Stimulated activated naive B cell treated with anti-CD40 and anti-IgM and Interleukin-4, amounts not matched to agents 10 μg/mL and 1 μg/mL and 100 μg/mL, for 72 hours (primary cell): ENCODE measurements at places on chromosomes 2 and 18.
A peak's percentile ranks its signal among the peaks of the same experiment; 100 is the strongest.

- peaks cover 41% of the 10 kb centered on the region for H3K36me3 ChIP-seq
- H3K27ac ChIP-seq, result peak overlapping the region; percentile 31
- no peak for DNase-seq
- H3K4me1 ChIP-seq, result peaks cover 7% of the 10 kb centered on the region
Observed at GRCh38 chr2:10795508-10796046, 17.0 kb downstream of the PDIA6 start.

DNA sequence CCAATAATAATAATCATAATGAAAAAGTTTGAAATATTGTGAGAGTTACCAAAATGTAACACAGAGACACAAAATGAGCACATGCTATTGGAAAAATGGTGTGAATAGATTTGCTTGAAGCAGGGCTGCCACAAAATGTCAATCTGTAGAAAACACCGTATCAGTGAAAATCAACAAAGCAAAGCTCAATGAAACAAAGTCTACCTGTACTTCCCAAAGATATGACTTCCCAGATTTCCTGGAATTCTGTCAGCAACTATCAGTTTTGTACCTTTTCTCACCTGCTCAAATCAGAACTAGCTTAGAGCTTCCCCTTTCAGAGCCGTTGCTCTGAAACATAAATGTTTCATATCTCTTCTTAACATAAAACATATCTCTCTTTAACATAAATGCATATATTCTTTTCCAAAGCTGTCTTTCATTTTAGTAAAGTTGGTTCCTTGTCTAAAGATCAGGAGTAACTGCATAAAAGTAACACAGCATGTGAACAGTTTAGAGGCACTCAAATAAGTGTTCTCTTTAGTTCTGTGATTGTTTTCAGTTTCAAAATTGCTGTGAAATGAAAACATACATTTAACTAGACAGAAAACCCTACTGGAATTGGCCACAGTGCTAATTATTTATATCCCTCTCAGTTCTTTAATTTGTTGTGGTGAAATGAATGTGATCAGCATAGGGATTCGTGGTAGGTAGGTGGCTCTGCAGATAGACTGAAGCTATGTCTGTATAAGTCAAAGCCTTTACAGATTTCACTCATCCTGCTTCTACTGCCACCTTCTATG, 262.5 kb downstream of the KCNJ3 start:
- no peak overlapping the region for H3K4me3 ChIP-seq
- H3K4me1 ChIP-seq, result no peaks in the 10 kb centered on the region
- no peaks in the 10 kb centered on the region for H3K27me3 ChIP-seq
- no peak overlapping the region for H3K27ac ChIP-seq
- no peak for DNase-seq

DNA sequence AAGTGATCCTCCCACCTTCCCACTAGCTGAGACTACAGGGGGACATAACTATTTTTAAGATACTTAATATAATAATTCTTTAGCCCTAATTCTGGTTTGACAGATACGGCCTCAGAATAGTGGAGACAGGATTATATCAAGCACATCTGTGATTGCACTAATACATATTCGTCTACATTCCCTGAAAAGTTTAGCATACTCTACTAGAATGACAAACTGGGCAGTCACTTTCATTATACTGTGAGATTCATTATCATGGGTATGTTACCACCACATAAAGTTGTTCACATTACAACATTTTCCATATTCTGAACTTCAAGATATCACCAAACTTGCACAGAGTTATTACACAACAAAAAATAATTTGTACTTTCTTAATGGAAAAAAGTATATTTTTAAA, 11.0 kb downstream of the FAM210A start:
- DNase-seq, result no peak
- H3K36me3 ChIP-seq, result peaks cover 36% of the 10 kb centered on the region
- no peak overlapping the region for H3K27ac ChIP-seq
- H3K4me3 ChIP-seq, result no peak overlapping the region
- peaks cover 17% of the 10 kb centered on the region for H3K4me1 ChIP-seq

DNA sequence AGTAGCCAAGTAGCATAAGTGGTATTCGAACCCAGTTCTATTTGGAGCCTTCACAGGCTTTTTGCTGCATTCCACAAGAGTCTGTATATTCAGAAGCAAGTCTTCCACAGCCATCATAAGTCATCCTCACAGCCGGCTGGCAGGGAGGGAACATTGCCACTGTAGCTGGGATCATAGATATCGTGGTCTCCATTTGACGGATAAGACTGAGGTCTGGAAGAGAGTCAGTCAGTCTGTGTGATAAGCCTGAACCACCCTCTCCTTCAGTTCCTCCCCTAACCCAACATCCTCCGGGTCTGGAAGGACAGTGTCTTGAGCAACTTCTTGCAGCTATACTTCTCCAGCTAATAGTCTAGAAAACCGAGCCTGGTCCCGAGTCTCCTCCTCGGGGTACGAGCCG, 17.0 kb upstream of the C1QL2 start:
- no peaks in the 10 kb centered on the region for H3K27me3 ChIP-seq
- no peak overlapping the region for H3K4me3 ChIP-seq
- DNase-seq, result no peak
- H3K27ac ChIP-seq, result no peak overlapping the region
- no peaks in the 10 kb centered on the region for H3K4me1 ChIP-seq
- no peaks in the 10 kb centered on the region for H3K36me3 ChIP-seq

DNA sequence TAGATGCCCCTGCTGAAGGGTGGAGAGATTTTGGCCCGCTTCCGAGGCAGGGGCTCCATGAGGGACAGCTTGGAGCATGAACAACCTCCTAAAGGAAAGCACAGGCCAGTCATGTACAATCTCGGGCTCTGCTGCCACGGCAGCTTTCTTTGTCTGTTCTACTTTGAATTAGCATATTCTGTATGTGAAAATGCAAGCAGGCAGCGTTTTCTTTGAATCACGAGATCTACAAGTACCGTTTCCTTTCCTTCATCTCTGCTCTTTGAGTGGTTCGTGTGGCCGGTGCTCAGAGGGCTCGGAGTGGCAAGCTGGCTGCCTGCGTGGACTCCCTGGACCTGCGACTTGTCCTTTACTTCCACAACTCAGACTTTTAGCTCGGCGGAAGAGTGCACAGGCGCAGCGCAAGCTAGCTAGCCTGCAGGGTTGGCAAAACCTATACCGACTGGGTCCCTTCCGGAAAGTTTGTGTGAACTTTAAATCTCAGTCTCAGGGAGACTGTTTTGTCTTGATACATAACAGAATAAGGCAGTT, 6.9 kb downstream of the TWIST2 start:
- no peaks in the 10 kb centered on the region for H3K4me1 ChIP-seq
- H3K4me3 ChIP-seq, result no peak overlapping the region
- H3K27ac ChIP-seq, result no peak overlapping the region
- DNase-seq, result no peak
- H3K27me3 ChIP-seq, result peaks cover 10% of the 10 kb centered on the region
- no peaks in the 10 kb centered on the region for H3K36me3 ChIP-seq

DNA sequence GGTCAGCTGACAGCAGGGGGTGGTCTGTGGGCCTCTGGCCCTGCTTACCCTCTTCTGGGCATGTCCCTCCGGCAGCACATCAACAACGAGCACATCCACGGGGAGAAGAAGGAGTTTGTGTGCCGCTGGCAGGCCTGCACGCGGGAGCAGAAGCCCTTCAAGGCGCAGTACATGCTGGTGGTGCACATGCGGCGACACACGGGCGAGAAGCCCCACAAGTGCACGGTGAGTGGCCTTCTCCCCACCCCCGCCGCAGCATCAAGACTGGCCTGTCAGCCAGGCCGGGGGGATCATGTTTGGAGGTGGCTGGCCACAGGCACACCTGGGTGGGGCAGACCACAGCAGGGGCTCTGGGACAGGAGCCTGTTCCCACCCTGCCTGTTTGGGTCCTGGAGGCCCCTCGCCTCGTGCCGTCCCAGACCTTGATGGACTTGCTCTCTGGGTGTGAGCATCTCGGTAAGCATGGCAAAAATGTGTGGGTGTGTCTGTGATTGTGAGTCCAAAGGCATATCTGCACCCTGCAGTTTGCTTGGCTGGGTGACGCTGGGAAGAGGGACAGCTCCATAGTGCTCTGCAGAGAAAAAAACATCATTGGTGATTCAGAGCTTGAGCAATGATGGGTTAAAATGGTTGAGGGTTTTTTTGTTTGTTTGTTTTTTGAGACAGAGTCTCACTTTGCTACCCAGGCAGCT, 242.8 kb downstream of the GLI2 start:
- no peaks in the 10 kb centered on the region for H3K27me3 ChIP-seq
- no peaks in the 10 kb centered on the region for H3K36me3 ChIP-seq
- no peak overlapping the region for H3K4me3 ChIP-seq
- DNase-seq, result no peak
- no peaks in the 10 kb centered on the region for H3K4me1 ChIP-seq

DNA sequence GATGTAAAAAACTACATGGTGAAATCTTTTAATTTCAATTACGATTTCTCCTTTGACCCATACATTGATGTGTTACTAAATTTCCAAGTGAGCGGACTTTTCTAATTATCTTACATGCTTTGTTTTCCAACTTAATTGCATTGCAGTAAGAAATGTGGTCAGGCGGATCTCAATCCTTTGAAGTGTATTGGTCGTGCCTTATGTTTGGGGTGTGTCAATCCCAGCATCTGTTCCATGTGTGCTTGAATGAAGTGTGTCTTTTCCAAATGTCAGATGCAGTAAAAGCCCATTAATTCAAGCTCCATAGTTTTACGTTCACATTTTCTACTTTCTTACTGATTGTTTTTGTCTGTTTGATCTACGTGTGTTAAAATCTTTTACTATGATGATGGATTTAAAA, 113.1 kb downstream of the UXS1 start:
- no peak overlapping the region for H3K27ac ChIP-seq
- no peaks in the 10 kb centered on the region for H3K36me3 ChIP-seq
- no peak for DNase-seq
- peaks cover 6% of the 10 kb centered on the region for H3K4me1 ChIP-seq
- H3K27me3 ChIP-seq, result no peaks in the 10 kb centered on the region

DNA sequence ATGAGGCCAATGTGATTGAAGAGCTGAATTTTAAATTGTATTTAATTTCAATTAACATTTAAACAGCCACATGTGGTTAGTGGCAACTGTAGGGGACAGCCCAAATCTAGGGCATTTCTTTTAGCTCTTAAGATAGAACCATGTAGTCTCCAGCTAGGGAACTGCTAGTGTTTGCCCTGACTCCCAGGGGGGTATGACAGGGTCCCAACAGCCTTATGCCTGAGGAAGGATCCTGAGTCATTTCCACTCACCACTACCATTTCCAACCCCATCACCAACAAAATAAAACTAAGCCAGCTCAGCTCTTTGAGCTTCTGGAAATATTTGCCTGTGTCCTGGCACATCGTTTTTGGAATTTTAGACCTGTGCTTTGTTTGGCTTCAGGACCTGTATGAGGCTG, 13.7 kb upstream of the GMCL1 start:
- H3K27me3 ChIP-seq, result no peaks in the 10 kb centered on the region
- no peak for DNase-seq
- no peak overlapping the region for H3K27ac ChIP-seq
- H3K4me1 ChIP-seq, result no peaks in the 10 kb centered on the region
- no peak overlapping the region for H3K4me3 ChIP-seq

- no peak for DNase-seq
- H3K4me3 ChIP-seq, result no peak overlapping the region
- H3K27ac ChIP-seq, result no peak overlapping the region
- peaks cover 2% of the 10 kb centered on the region for H3K4me1 ChIP-seq
- no peaks in the 10 kb centered on the region for H3K27me3 ChIP-seq
- no peaks in the 10 kb centered on the region for H3K36me3 ChIP-seq
Observed at GRCh38 chr18:26706911-26707351, 158.6 kb downstream of the AQP4 start.

DNA sequence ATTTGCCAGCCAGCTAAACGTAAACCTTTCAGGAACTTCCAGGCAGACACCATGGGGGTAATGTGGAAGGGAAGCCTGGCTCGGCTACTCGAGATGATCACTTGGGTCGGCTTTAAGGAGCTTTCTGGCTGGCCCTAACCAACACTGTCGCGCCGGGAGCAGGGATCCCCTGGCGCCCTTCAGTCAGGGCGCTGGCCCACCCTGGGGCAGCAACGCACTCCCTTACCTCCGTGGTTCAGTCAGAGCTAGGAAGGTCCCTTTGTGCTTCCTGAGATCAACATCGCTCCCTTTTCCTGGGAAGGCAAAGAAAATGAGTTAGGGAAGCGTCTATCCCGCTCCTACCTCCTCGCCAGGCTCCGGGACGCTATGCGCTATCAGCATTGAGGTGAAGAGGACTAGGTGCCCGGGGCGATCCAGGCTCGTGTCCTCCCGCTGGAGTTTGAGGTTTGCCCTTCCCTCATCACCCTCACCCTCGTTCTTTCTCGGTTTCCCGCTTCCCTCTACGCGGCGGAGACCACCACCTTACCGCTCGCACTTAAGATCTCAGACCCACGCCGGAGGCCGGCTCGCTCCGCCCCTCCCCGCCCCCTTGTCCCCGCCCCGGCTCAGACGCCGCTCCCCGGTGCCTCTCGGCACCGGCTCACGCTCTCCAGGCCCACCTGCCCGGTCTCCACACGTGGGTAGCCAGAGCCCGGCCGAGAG, 449 bp upstream of the ATRAID start:
- peak overlapping the region; percentile 99 for H3K4me3 ChIP-seq
- peak overlapping the region; percentile 100 for H3K27ac ChIP-seq
- peaks cover 48% of the 10 kb centered on the region for H3K36me3 ChIP-seq
- H3K27me3 ChIP-seq, result no peaks in the 10 kb centered on the region
- no peak for DNase-seq
- peaks cover 22% of the 10 kb centered on the region for H3K4me1 ChIP-seq

- no peak for DNase-seq
- no peak overlapping the region for H3K4me3 ChIP-seq
- no peak overlapping the region for H3K27ac ChIP-seq
- H3K4me1 ChIP-seq, result peaks cover 5% of the 10 kb centered on the region
- H3K27me3 ChIP-seq, result peaks cover 21% of the 10 kb centered on the region
Observed at GRCh38 chr2:74704216-74704615, 50.2 kb downstream of the SEMA4F start.

DNA sequence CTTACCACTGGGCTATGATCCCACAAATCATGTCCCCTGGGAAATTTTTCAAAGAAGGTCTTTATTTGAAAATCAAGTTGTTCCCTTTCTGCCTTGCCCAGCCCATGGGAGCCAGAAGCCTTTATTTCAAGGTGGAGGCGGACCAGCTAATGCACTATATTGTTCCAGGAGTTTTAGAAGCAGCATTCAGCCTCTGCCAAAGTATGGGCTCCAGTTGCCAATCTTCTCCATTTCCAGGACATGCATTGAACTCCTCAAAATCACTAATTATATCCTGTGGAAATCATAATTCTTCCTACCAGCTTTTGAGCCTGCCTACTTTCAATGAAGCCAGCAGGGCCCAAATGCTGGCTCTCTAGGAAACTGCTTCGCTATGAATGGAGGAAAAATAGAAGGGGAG, 195.8 kb downstream of the RAD51AP2 start:
- no peak overlapping the region for H3K4me3 ChIP-seq
- H3K4me1 ChIP-seq, result no peaks in the 10 kb centered on the region
- H3K27ac ChIP-seq, result no peak overlapping the region
